ENCODE measurements at places on chromosomes 5 and 9. TPM values are rescaled to one million over a fixed set of nuclear protein-coding genes. Genes with fewer than 3 reads are reported as not detected.

Gene NDUFS6
- 26.4 TPM for total RNA-seq

Gene CREBRF
- total RNA-seq, result 10.0 TPM

Gene PLPPR1
- total RNA-seq, result not detected

Gene AUH
- 20.8 TPM for total RNA-seq

Data from smooth muscle cell of the umbilical artery (primary cell).